ENCODE measurements at places on chromosomes 11 and 22.
A peak's percentile ranks its signal among the peaks of the same experiment; 100 is the strongest.

GRCh38 chr11:85685820-85686459, at the start of gene CCDC89:
Gene CCDC89, minus strand, starts transcription at chr11:85686195. Its CDS starts 65 bp downstream, at chr11:85686130.
- no peak for DNase-seq

DNA sequence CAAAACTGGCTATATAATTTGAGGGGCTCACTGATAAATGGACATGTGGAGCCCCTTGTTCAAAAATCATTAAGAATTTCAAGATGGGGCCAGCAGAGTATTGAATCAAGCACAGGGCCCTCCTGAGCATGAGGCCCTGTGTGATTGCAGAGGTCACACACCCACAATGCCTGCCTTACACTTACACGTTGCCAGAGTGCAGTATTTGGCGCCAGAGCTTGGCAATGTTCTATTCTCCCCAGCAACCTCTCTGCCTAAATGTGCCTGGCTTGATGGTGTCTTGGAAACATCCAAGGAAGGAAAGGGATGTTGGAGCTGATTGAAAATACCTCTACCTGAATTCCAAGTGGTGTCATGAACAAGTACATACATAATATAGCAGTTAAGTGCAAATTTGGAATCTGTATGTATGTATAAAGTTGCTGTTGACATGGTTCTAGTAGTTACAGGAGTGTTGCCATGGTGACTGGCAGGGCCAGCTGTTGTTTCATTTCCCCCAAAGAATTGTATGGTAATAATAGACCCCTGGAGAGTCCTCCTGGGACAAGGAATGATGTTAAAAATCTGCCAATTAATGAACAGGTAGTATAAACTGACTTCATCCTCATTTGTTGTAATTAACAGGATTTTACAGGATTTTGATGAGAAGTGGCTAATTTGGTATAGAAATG, 205.7 kb upstream of the NAV2 start:
- DNase-seq, result no peak

- DNase-seq, result no peak
These were observed 839 bp downstream of the CEP164 start for GRCh38 chr11:117328375-117329010.

- no peak for DNase-seq
These were observed 9.5 kb upstream of the CREB3L1 start for GRCh38 chr11:46267930-46268329.

DNA sequence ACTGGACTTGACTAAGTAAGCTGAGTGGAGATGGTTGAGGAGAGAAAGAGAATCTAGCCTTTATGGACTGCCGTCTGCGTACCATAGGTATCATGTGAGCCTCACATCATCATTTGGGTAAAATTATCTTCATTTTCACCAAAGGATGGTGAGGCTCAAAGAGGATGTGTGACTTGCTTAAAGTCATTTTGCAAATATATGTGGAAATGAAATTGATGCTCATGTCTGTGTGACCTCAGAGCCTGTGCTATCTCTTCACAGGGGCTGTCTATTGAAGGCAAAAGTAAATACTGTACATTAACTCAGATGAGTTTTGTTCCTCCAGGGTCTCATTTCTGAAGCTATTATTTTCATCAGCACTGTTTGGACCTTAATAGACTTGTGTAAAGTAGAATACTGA, 83.3 kb upstream of the ALKBH3 start:
- DNase-seq, result no peak

DNA sequence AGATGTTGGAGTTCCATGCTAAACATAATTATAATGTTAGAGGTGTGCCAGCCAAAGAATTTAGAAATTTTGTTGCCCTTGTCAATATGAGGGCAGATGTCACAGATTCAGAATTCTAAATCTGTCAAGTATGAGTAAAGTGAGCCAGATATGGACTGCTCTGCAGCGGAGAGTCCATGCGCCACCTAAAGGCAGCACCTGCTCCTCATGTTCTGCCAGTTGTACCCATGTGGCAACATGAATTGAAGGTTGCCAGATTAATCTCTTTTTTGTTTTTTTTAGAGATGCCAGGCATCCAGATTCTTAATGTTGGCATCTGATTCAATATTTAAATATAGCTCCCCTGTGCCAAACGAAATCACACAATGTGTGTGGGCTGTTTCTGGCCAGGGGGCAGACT, 678.6 kb upstream of the ANO5 start:
- no peak for DNase-seq

DNA sequence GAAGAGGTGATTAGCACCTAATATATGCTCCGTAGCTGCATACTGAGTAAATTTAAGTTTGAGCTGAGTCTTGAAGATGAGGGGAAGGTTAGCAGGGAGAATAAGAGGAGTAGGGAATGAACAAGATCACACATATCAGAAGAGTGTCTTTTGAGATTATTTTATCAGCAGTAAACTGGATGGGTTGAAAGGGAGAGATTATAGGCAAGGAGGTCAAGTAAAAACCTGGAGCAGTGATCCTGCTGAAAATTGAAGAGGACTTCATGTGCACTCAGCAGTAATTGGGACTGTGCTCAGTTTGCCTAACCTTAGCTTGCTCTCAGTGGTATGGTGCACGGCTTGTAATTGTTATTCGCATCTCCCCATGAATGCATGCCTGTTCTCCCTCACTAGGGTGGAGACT, 79.5 kb upstream of the PICALM start:
- DNase-seq, result no peak

DNA sequence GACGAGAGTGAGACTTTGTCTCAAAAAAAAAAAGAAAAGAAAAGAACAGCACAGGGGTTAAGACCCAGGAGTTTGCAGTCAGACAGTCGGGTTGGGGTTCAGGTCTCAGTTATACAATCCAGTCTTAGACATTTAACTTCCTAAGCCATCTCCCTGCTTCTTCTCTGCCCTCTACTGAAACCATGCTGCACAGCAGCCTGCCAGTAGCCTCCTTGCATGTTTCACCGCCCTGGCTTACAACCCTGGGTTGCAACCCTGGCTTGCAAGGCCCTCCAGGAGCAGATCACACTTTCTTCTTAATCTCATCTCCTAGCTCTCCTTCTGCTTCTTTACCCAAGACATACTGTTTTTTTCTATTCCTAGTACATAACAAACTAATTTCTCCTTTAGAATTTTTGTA, 5.9 kb upstream of the B3GAT3 start:
- DNase-seq, result no peak

- DNase-seq, result no peak
These were observed 99.4 kb downstream of the SWAP70 start for GRCh38 chr11:9763301-9763700.

GRCh38 chr11:71486320-71486719, 33.3 kb downstream of the NADSYN1 start:
- DNase-seq, result no peak

- no peak for DNase-seq
These were observed 31.8 kb downstream of the ARHGAP1 start for GRCh38 chr11:46668480-46669085.

- DNase-seq, result no peak
These were observed 53.2 kb upstream of the MTNR1B start for GRCh38 chr11:92916299-92916698.

GRCh38 chr11:11202885-11203284, 150.2 kb downstream of the CSNK2A3 start:
- DNase-seq, result no peak

- no peak for DNase-seq
These were observed 59.2 kb downstream of the BARX2 start for GRCh38 chr11:129434641-129435498.

DNA sequence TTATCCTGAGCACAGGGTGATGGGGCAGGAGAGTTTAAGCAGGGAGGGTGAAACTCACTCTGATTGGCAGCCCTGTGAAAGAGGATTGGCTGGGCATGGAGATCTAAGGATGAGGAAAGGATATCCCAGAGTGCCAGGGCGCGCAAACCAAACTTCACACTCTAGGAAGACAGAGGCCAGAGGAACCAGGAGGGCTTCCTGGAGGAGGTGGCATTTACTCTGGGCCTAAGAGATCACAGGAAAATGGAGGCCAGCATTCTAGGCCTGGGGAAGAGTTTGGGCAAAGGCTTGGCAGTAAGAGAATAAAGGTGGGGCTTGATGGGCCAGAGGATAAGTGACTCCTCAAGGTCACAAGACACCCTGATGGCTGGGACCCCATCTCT, 377 bp upstream of the NCF4 start:
- DNase-seq, result no peak

DNA sequence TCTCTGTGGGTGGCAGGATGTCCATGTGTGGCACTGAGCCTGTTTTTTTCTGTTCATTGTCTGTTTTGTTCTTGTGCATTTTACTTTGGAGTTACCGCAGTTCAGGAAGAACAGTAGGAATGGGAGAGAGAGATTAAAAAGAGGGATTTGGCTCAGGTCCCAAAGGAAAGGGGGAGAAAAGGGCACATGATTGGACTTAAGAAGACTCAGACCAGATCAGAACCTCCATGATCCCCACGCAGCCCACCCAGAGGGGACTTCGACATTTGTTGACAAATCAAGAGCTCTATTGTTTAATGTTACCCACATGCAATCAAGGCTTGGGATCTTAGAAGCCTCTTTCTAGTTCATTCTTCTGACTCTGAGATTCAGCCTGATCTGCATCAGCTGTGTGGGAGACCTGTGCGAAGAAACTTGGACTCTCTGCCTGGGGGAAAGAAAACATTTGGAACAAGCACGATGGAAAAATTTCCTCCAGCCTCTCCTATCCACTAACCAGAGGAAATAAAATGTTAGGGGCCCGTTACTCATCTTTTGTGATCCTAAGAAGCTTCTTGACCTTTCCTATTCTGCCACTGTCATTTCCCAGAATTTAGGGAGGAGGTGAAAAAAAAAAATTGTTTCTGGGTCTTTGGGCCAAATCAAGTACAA, 119.2 kb downstream of the SPON1 start:
- DNase-seq, result no peak

DNA sequence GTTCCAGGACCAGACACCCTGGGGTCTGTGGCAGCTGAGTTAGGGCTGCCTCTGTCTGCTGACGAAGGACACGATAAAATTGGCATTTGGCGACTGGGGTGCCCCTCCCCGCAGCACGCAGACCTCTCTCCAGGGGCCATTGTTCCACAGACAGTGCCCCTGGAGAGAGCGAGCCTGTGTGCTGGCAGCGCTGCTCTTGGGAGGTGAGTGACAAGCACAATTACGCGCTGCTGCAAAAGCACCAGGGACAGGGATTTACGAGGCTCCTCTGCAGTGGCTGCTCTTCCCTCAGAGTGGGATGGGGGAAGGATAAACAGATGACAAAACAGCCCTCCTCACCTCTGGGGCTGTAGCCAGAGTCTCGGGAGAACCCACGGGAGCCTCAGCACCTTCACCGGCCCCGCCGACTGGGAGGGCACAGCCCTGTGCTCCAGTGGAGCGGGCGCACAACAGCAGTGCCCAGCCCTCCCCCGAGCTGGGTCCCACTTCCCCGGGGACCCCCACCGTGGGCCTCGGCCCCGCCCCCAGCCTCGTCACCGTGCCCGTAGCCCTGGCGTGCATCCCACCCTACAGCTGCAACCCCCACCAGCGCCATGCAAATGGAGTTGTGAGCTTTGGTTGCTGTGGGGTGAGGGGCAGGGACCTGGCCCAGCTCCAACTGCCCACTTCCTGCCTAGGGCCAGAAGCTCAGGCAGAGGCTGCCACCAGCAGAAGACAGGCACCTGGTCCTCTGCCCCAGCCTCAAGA, 19.6 kb downstream of the CHID1 start:
- DNase-seq, result no peak

DNA sequence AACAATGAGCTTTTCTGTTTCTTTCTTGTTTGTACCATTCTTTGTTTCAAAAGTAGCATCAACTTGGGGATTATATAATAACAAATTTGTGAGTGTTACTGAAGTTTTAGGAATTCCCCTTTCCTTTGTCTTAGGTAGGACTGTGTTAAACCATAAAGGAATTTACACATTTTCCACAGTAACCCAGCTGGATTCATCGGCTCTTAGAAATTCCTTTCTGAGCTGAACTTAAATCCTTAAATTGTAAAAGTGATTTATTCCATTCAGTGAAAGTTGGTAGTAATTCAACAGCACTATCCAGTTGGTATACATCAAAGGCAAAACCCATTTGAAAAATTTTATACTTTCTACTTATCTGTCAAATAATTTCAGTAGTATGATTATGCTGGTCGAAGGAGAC, 11.8 kb downstream of the EMSY start:
- no peak for DNase-seq

- DNase-seq, result no peak
These were observed 94.8 kb upstream of the PHOX2A start for GRCh38 chr11:72338741-72339140.

GRCh38 chr11:70501933-70502540, 103.7 kb downstream of the CTTN start:
- no peak for DNase-seq

GRCh38 chr11:4465407-4465806, 16.3 kb downstream of the OR52K2 start:
- no peak for DNase-seq

- no peak for DNase-seq
These were observed 151.8 kb upstream of the TIMP3 start for GRCh38 chr22:32649515-32650200.

- no peak for DNase-seq
These were observed 42.7 kb downstream of the WEE1 start for GRCh38 chr11:9616042-9616675.

DNA sequence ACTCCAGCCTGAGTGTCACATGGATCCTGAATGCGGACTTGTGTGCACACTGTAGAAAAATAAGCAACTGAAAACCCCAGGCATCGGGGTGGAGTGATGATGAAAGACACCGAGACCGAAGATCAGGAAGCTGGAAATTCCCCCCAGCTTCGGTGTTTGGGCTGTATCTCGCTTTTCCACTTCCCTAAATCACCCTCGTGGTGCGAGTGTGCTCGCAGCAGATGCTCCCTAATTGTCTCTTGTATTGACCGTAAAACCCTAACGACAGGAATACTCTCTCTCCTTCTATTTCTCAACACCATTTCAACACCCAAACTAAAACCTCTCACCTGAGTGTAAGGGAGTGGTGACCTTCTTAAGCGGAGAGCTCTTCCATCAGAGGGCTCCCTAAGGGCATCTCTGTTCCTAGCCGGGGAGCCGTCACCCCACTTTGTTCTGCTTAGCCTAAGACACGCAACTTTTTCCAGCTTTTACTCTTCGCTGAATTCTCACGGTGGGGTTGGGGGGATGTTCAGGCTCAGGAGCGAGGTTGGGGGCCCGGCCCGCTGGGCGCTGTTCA, 635 bp upstream of the GRK3 start:
- DNase-seq, result peak; percentile 10

- DNase-seq, result no peak
These were observed 87.5 kb downstream of the RTL6 start for GRCh38 chr22:44410451-44410991.

DNA sequence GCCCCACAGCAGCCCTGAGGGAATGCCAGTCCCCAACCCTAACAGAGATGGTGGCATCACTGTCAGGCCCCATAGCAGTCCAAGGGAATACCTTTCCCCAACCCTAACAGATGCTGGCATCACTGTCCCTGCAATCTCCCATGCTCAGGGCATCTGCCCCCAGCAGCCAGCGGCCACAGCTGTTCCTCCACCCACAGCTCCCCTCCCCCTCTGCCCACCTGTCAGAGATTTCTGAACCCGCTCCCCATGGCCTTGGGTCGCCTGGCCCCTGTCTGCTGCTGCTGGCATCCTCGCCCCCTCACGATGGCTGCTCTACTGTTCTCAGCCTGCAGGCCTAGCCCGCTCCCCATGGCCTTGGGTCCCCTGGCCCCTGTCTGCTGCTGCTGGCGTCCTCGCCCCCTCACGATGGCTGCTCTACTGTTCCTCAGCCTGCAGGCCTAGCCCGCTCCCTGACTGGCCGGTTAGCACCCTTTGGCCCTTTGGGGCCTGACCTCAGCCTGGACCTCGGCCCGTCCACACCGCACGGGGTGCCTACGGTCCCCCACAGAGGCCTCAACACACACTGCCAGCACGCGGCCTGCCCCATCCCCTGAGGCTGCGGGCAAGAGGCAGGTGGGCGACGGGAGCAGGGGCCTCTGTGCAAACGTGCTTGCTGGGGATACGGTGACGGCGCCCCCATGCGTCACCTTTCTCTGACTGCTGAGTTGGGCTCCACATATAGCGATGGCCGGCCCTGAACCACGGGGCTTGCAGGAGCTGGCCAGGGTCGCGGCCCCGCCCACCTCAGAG, 20.7 kb downstream of the CHID1 start:
- DNase-seq, result no peak
